ENCODE measurements at places on chromosomes 2 and 18.

GRCh38 chr18:61681065-61681464 lies 211.7 kb downstream of the RNF152 start:
- DNase-seq = no peak

DNA sequence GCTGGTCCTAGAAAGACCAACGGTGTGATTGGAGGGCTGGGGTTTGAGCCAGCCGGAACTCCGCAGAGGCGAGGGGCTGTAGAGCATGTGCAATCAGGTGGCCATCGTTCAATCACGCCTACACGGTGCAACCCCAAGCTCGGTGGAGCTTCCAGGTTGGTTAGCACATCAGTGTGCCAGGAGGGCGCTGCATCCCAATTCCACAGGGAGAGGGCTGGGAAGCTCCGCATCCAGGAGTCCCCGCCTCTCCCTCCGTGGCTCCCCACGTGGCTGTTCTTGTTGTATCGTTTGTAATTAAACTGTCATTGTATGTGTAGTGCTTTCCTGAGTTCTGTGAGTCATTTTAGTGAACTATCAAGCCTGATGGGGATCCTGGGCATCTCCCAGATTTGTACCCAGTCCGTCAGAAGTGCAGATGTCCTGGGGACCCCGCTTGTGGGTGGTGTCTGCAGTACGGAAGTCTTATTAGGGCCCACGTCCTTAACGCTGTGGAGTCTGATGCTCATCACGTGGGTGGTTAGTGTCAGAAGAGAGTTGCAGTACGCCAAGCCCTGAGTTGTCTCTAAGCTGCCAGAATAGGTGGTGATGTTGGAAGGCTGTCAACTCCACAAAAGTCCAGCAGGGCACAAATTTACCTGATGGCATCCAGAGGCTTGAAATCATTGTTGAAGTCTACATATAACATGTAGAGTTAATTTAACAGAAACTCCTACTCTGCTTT lies 20.6 kb upstream of the AMMECR1L start:
- no peak for DNase-seq

DNA sequence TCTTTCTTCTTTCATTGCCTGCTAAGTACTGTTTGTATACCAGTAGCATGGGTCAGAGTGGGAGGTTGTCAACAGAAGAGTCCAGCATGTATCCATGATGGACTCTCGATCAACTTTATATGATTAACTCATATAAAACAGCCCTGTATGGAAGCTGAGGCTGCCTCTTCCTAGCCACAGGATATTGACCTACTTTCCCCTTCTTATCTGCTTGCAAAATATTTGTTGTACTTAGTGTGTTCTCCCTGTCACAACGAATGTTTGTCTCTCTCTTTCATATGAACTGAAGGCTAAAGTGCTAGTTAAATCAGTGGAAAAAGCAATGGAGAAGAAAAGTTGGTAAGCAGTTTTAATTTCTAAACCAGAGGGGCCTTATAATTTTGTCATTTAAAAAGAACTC lies 17.8 kb downstream of the MYO1B start:
- no peak for DNase-seq

DNA sequence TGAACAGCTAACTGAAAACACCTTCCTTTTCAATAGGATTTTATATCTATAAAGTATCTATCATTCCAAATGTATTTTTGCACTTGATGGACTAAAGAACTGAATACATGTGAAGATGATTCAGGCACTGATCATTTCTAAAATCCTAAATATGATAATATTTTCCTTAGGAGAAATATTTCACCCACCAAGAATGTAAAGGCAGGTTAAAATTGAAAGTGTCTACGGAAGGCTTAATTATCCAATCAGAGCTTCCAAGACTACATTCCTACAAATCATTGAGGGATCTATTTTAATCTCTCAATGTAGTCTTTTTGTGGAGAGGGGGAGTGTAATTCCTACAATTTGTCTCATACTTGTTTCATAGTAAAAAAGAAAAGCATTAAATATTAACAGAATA lies 3.6 kb downstream of the GALNT3 start:
- DNase-seq = no peak

- DNase-seq = no peak
These were observed 58.6 kb downstream of the TSHZ1 start for GRCh38 chr18:75269124-75269680.

- no peak for DNase-seq
These were observed 32.3 kb downstream of the PLB1 start for GRCh38 chr2:28528206-28528605.

DNA sequence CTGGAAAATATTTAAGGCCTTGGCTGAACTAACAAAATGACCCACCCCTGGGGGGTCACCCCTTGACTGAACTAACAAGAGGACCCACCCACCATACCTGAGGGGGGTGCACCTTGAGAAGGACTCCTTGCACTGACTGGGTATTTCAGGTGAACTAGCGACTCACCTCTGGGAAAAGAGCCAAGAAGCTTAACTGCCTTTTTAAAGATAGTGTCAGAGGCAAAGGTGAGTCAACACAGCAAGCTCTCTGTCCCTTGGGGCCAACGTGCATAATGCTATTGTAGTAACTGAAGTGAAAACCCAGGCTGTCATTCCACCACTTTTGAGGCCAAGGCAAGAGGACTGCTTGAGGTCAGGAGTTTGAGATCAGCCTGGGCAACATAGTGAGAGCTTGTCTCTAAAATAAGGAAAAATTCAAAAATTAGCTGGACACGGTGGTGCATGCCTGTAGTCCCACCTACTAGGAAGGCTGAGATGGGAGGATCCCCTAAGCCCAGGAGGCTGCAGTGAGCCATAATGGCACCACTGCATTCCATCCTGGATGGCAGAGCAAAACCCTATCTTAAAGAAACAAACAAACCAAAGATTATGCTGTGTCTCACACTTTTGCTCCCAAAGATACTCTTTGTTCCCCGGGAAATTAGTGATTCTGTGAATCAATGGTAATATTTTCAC lies 36.4 kb upstream of the ZCCHC2 start:
- no peak for DNase-seq

- no peak for DNase-seq
These were observed 121.8 kb downstream of the SPHKAP start for GRCh38 chr2:228059735-228060134.

GRCh38 chr2:233223059-233223894 lies 28.2 kb upstream of the ATG16L1 start:
- peak; percentile 5 for DNase-seq

GRCh38 chr18:59783138-59783537 lies 85.9 kb upstream of the CCBE1 start:
- no peak for DNase-seq

DNA sequence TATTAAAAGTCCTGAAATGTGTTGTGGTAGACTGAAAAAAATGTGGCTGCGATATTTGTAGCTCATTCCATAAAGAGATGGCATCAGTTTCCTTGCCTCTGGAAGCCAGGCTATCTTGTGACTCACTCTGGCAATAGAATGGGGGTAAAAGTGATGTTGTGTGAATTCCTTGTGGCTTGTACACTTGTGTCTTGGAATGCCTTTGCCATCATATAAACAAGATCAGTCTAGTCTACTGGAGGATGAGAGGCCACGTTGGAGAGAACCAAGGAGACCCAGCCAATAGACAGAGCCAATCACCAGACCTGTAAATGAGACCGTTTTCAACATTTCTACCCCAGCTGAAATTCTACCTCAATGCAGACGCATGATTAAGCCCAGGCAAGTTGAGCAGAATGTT lies 254.1 kb downstream of the TRIB2 start:
- DNase-seq = no peak

DNA sequence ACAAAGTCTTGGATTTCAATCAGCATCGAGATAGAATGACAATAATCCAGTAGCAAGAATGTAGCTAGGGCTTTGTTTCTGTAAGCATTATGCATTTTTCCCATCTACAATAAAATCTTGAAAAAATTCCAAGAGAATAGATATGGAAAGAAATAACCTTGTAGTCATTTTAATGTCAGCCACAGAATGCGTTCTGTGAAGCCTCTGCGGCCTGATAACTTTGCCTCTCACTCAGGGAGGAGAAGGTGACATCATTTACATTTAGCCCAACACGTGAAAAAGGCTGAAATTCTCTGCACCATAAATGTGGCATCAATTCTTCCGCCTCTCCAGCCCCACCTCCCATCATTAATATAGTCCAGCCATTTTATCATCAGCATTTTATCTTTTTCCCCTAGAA lies 19.1 kb upstream of the DYNC1I2 start:
- no peak for DNase-seq

DNA sequence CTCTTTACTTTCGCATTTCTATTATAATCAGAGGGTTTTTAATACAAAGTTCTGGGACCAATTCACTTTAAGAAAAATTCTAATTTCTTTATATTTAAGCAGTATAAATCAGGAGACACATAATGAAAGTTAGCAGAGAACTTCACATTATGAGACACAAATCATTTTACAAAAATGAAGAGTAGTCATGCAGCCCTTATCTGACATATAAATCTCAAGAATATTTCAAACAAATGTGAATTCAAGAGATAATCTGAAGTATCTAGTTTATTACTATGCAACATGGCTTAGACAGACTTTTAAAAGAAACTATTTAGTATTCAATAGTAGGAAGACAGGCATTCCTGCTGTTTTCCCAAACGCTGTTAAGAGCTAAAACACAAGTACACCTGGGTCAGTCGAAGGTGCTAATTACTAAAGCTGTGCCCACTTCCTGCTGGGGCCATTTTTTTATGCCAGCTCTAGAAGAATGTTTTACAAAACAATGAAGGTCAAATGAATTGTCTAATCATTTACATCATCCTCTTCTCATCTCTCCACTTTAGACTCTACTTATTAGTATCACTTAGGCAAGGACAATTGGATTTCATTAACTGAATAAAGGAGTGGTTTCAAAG lies 40.2 kb downstream of the CWC22 start:
- DNase-seq = no peak

- DNase-seq = no peak
These were observed 15.2 kb downstream of the BCL2L11 start for GRCh38 chr2:111135910-111136297.

- DNase-seq = no peak
These were observed 715.8 kb downstream of the ERBB4 start for GRCh38 chr2:211822686-211823335.

GRCh38 chr2:216575465-216575864 lies 57.8 kb upstream of the IGFBP2 start:
- no peak for DNase-seq

- no peak for DNase-seq
These were observed 69.2 kb upstream of the HNRNPA3 start for GRCh38 chr2:177143444-177143843.

DNA sequence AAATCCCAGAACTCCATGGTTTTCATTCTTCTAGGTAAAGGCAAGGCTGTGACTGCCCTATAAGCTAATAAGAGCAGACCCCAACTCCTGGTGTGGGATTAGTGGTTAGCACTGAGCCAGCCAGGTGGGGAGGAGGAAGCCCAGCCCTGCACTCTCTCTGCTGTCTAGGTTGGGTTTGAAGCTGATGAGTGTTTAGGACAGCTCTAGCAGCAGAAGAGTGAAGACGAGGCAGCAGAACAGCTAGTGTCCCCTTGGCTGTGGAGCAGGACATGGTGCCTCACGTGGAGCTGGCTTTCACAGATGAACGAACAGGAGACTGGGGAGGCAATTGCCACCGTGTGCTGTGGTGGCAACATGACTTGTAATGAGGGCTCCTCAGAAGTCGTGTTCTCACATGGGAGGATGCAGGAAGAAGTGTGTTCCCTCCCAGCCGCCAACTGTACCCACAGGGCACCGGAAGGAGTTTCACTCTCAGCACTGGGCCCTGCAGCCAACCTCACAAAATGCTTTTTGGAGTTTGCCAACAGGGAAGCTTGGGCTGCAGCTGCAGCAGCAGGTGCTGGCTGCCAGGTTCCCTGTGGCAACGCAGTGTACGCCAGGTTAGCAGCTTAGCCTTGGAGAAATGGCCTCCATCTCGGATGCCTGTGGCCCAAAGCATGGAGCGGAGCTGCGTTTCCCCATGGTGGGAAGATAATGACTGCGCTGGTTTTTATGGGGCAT lies 328.2 kb downstream of the SETBP1 start:
- no peak for DNase-seq

GRCh38 chr18:22791310-22791610 lies 141.9 kb upstream of the RBBP8 start:
- no peak for DNase-seq

GRCh38 chr2:217090024-217090473 lies 230.2 kb upstream of the TNP1 start:
- no peak for DNase-seq

GRCh38 chr2:197141702-197142473 lies 168.7 kb downstream of the ANKRD44 start:
- DNase-seq = no peak

- peak; percentile 77 for DNase-seq
These were observed 96.7 kb upstream of the COPS8 start for GRCh38 chr2:236988690-236989624.

- DNase-seq = no peak
These were observed 80.3 kb downstream of the XRCC5 start for GRCh38 chr2:216189410-216189809.

DNA sequence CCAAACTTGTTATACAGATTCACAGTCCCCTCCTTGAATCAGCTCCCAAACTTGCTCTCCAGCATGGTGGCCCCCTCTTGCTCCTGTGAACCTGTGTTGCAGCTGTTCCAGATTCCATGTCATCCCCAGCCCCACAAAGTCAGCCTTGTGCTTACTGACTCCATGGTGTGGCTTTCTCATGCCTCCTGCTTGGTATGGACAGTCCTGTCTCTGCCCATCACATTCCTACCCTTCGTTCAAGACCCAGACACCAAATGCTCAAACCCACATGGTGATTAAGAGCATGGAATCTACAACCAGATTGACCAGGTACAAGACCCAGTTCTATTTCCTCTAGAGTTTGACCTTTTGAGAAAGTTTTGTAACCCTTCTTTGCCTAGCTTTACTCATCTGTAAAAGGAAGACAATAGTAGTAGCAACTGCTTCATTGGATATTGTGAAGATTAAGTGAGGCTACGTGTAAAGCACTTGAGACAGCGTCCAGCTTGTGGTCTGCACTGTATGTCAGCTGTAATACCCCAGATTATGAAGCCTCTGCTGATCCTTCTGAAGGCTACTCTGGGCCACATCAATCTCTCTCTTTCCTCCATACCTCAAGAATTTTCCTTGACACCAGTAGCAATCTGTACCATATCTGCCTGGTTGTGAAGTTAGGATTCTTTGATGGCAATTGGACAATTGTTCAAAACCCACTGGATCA lies 146.4 kb upstream of the HAAO start:
- no peak for DNase-seq

- no peak for DNase-seq
These were observed 104.5 kb downstream of the TPO start for GRCh38 chr2:1517786-1518185.
